ENCODE measurements at places on chromosomes 3 and 15.

- no peaks in the 10 kb centered on the region for H3K27me3 ChIP-seq
- no peak overlapping the region for H3K4me3 ChIP-seq
- DNase-seq: no peak
- no peaks in the 10 kb centered on the region for H3K36me3 ChIP-seq
Observed at GRCh38 chr15:72060687-72061250, 57.2 kb downstream of the MYO9A start.

DNA sequence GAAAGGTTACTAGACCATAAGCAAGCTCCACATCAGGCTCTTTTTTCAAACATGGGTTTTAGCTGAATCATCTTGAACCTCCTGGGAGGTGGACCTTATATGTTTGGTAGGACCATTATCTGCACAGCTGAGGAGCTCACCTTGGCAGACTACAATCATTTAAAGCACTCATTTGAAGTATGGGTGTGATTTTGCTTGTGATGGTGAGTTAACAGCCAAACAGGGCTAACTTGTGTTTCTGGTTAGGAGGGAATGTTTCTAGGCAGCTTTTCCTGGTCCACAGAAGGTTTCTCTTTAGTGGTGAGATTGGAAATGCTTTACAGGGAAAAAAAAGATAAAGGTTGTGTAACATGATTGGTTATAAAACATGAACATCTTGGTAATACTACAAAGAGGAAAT, 61.8 kb downstream of the ARHGEF26 start:
- H3K4me3 ChIP-seq: no peak overlapping the region
- no peak for DNase-seq
- no peaks in the 10 kb centered on the region for H3K36me3 ChIP-seq
- H3K4me1 ChIP-seq: no peaks in the 10 kb centered on the region
- H3K27me3 ChIP-seq: no peaks in the 10 kb centered on the region

- DNase-seq: no peak
- H3K27ac ChIP-seq: no peak overlapping the region
- H3K36me3 ChIP-seq: no peaks in the 10 kb centered on the region
- H3K4me1 ChIP-seq: no peaks in the 10 kb centered on the region
Observed at GRCh38 chr3:123361071-123361470, 87.8 kb downstream of the ADCY5 start.

- H3K4me1 ChIP-seq: no peaks in the 10 kb centered on the region
- H3K27me3 ChIP-seq: no peaks in the 10 kb centered on the region
- H3K27ac ChIP-seq: no peak overlapping the region
- no peak for DNase-seq
- H3K4me3 ChIP-seq: no peak overlapping the region
Observed at GRCh38 chr3:108554229-108554628, 35.0 kb downstream of the CIP2A start.

- no peak overlapping the region for H3K27ac ChIP-seq
- peaks cover 10% of the 10 kb centered on the region for H3K36me3 ChIP-seq
Observed at GRCh38 chr3:9448643-9449042, 51.2 kb downstream of the SETD5 start.

- DNase-seq: no peak
- H3K36me3 ChIP-seq: no peaks in the 10 kb centered on the region
- no peak overlapping the region for H3K4me3 ChIP-seq
- no peaks in the 10 kb centered on the region for H3K4me1 ChIP-seq
Observed at GRCh38 chr3:55654123-55654760, 167.1 kb upstream of the WNT5A start.

DNA sequence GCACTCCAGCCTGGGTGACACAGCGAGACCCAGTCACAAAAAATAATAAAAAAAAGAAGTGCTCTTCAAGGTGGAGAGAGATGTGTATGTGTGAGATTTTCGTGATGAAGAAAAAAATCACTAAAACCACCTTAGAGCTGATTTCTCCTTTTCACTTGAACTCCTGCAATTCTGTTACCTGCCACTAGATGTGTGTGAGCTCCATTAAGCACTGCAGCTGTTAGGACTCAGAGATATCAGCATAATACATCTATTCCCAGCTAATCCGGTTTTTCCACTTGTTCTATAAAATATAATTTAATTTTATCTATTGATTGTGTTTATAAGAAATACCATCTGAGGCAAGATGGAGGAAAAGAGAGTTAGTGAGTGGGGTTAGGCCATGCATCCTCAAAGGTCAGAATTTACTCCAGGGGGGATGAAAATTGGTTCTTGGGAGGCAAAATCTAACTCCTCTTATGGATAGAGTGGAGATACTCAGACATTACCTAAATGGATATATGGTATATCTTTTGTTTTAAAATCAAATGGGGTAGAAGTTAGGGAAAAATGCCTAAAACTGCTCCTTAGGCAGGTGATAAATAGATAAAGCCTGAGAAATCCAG, 152.7 kb downstream of the IL20RB start:
- H3K36me3 ChIP-seq: no peaks in the 10 kb centered on the region
- no peak overlapping the region for H3K27ac ChIP-seq
- peaks cover 8% of the 10 kb centered on the region for H3K27me3 ChIP-seq
- no peak overlapping the region for H3K4me3 ChIP-seq
- DNase-seq: no peak

Measured in psoas muscle (tissue), 8 donors.